ENCODE measurements at places on chromosomes 2 and 18.

DNA sequence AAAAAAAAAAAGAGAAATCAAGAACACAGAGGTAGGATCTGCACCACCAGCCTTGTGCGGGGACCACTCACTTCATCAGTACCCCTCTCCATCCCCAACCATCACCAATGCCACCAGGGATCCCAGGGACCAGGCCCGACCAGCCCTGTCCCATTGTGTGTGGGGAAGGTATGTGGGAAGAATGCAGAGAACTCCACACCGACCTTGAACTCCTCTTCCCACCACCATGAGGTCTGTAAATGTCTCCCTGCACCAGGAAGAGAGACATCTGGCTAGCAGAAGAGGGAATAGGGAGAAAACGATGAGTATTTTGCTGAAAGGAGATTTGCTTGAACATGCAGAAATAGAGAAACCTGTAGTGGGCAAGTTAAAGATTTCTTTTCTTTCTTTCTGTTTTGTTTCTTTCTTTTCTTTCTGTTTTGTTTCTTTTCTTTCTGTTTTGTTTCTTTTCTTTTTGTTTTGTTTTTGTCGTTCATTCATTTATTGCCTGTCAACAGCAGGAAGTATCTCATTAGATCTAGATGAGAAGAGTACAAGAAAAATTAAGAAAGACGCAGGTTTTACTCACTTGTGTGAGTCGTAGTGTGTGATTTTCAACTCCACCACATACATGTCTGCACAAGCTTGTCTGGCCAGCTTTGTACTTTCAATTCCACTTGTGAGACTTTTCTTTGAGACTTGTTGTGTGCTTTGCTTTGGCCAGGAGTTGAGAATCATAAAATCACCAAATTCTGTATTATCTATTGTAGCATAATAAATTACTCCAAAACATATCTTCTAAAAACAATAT is 179.8 kb upstream of the HAAO start:
- no peak for DNase-seq

- no peak for DNase-seq
Observed at GRCh38 chr2:83844490-83844889, 614.6 kb downstream of the SUCLG1 start.

DNA sequence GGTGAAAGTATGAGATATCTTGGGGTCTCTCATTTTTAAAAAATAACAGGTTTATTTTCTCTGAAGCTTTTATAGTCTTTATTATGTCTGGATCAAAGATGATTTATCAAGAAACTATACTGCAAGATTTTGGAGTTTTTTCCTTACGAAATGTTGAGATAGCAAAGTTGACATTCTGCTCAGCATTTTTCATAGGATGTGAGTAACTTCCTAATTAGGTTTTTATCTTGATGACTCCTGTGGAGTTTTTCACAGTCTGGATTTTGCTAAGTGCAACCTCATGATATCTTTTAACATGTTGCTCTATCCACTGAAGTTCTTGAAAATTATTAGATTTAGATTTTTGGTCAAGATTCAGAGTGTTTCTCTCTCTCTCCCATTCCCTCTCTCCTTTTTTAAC is 17.8 kb downstream of the TCF7L1 start:
- no peak for DNase-seq

DNA sequence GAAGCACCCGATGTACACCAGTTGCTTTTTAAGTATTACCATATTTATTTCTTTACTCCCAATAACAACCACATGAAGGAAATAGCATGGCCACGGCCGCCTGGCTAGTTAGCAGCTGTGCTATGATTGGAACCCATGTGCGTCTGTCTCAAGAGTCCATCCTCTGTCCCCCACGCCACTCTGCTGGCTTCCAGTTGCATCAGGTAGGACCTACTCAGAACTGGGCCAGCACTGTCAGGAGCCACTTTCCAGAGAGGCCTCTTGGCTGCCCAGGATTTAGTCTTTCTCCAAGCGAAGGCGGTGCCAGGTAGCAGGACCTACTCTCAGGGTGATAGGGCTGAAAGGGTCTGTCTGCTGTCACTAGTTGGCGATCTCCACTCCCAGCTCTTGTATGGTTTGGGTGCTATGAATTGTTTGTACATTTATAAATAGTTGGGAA is 22.1 kb downstream of the ASB18 start:
- DNase-seq: no peak

DNA sequence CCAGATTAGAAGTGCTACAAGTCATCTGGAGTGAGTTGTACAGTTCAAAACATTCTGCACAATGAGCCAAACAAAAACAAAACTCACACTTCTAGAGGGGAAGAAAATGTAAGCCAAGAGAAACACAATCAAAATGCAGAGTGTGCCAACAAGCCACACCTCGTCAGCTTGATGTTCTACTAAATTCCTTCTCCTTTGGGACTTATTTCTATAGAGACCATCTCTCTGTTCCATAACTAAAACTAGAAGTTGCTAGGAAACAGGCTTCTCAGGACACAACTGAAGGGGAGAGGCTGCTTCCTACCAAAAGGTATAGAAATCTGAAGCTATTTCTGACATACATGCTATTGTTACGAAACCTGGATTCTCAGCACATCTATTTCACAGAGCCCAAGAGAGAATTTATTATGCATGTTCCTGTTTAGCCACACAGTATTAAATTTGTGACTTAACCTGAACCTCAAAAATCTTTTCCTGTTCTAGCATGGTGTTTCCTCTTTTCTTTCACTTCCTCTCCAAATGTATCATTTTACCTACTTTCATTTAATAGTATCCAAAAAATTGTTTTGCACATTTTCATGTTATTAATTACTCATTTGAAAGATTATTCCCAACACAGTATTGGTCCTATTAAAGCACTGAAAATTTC is 211.4 kb upstream of the CCDC150 start:
- no peak for DNase-seq
